ENCODE measurements at places on chromosomes 7 and 10.

GRCh38 chr10:80487791-80488538 lies 33.9 kb downstream of the TSPAN14 start:
- no peak for DNase-seq

GRCh38 chr7:142542105-142542504 lies 207.2 kb upstream of the PRSS1 start:
- DNase-seq, result no peak

DNA sequence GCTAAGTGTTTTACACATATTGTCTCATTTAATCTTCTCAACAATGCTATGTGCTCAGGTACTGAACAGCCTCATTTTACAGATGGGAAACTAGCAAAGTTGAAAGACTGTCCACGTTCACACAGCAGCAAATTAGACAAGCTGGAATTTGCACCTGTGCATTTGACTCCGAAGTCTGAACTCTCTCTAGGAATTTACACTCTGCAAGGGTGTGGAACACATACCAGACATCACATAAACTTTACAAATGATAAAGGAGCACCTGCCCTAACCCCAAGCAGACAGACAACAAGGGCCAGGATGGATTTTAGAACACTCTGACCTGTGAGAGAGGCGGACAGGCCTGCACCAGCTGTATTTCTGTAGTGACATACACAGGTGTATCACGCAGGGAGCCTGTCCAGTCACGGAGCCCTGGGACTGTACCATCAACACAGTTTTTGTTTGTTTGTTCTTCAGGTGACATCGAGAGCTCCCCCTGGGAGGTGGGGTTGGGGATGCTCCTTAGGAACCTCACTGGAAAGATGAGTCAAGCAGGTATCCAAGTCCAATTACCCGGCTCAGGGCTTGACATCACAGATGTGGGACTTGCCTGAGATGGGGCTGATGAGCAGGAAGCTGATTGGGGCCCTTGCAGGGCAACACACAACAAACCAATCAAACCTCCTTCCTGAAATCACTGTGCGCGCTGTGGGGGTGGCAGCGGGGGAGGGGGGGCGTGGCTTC lies 31.0 kb downstream of the MKI67 start:
- no peak for DNase-seq

- DNase-seq, result no peak
Observed at GRCh38 chr7:45203936-45204445, 46.4 kb downstream of the RAMP3 start.

- no peak for DNase-seq
Observed at GRCh38 chr10:78066012-78066411, 32.3 kb downstream of the RPS24 start.

DNA sequence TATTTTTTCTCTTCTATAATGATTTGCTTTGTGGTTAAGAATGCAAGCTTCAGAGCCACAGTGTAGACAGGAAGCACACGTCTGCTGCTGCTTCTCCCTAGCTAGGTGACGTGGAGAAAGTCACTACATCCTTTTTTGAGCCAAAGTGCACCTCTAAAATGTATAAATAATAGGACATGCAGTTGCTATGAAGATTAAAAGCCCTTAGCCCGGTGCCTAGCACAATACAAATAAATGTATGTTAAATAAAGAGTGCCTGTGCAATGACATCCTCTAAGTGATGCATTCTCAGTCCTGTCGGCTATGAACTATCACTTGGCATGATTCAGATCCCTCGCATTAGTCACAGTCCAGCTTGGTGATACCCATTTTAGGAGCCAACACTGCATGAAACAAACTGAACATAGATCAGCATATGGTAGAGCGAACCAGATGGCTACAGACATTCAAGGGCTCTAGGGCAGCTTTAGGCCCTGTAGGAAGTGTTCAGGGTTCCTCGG lies 4.8 kb upstream of the TRDMT1 start:
- no peak for DNase-seq

GRCh38 chr10:16049050-16049449 lies 188.7 kb upstream of the MINDY3 start:
- no peak for DNase-seq

DNA sequence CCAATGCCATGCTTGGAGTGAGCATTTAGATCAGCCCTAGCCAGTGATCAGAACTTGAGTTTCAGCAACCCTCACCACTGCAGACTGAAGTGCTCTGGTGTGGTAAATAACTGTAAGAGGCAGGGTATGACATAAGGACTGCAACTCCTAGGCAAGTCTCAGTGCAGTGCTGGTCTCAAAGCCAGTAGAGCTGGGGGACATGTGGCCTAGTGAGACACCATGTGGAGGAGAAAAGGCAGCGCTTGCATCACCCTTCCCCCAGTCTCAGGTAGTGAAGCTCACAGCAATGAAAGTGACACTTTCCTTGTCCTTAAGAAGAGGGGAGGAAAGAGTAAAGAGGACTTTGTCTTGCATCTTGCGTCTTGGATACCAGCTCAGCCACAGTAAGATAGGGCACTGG lies 386.8 kb upstream of the POT1 start:
- DNase-seq, result no peak

DNA sequence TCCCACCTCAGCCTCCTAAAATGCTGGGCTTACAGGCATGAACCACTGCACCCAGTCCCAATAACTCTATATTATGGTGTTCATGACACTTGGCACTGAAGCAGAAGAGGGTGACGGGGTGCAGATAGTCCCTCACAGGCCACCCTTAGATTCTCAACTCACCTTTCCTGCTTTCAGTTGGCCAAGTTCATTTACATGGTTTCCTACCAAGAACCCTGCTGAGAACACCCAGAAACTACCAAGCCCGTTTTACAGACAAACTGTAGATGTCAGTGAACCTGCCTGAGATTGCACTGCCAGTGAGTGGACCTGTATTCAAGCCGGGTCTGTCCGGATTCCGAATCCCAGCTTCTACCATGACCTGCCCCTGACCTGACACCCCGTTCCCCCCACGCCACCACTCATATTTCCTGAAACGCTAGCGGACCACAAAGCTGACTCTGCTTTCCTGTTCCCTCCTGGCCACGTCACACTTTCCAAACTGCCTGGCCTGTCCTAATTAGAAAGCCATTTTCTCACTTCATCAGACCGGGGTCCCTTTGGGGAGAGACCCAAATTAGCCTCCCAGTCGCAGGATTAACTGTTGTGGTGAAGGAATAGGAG lies 17.3 kb downstream of the GRID2IP start:
- no peak for DNase-seq

DNA sequence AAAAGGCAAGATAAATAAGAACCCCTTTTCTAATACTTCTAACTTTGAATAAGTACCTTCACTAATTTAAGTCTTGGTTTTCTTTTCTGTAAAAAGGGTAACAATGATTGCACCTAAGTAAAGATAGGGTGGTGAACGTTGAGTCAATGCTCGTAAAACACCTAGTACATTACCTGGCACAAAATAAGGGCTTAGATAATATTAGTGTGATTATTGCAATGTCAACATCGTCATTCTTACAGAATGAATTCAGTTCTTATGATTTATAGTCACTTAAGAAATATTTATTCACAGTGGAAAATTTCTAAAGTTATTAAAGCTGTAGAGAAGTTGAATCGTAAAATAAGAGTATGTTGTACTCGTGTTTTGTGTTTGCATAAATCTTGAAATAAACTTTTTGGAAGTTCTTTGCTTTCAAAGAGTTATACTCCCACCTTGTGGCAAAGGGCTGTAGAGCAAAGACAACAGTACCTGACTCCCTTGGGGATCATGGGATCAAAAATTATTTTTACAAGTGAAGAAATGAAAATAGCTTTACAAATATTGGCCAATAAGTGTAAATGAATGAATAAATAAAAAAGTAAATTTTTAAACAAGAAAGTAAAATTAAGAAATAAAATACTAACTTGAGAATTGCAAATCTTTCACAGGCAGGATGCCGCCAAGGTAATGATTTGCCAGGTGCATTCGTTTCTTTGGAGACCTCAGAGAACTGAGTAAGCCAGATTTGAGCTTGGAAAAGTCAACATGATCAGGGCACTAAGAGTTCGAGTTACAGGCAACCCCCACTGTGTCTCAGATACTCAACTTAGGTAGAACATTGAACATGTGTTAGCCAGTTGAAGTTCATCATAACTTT lies 285.8 kb upstream of the CACNA2D1 start:
- no peak for DNase-seq

DNA sequence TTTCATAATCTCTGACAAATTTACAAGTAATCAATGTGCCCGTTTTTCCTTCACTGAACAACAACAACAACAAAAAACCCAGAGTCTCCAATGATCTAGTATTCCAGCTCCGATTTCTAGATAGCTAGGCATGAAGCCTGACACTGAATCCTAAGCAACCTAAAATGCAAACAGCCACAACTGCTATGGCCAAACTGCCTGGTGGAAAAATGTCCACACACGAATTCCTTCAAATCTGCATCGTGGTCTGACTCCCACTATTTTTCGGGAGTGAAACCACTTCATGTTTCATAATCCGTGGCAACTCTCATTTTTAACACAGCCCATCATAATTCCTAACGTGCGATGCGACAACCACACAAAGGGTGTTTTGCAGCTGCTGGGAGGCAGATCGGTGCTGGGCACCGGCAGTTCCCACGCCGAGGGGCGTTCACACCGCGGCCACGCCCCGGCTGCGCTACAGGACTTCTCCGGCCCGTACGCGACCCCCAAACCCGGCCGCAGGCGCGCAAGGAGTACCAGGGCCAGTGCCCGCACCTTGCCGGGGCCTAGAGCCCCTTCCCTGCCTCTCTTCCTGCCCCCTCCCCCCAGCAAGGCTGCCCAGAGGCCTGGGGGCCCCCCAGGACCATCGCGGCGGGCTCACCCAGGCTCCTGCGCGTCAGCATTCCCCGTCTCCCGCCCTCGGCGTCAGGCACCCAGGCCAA lies 814 bp downstream of the RUFY2 start:
- no peak for DNase-seq

DNA sequence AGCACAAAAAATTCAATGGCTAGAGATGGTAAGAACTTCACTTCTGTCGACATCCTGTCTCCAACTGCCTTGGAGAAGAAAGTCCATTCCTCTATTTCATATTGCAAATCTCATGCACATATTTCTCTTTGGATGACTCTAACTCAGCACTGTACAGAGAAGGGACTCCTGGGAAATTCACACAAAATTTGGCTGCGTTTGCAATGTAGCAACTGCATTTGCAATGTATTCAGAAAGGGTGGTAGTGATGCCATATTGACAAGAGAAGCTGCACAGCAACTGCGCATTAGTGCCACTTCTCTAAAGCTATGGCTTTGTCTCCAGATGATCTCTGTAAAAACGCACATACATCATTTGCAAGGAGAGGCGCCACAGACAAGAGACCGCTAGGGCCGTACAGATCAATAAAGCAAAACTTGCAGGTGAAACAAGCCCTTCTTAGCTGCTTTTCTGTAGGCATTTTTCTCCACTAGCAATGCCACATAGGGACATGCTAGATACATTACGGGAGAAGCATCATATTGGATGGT lies 389.5 kb downstream of the TCERG1L start:
- no peak for DNase-seq

DNA sequence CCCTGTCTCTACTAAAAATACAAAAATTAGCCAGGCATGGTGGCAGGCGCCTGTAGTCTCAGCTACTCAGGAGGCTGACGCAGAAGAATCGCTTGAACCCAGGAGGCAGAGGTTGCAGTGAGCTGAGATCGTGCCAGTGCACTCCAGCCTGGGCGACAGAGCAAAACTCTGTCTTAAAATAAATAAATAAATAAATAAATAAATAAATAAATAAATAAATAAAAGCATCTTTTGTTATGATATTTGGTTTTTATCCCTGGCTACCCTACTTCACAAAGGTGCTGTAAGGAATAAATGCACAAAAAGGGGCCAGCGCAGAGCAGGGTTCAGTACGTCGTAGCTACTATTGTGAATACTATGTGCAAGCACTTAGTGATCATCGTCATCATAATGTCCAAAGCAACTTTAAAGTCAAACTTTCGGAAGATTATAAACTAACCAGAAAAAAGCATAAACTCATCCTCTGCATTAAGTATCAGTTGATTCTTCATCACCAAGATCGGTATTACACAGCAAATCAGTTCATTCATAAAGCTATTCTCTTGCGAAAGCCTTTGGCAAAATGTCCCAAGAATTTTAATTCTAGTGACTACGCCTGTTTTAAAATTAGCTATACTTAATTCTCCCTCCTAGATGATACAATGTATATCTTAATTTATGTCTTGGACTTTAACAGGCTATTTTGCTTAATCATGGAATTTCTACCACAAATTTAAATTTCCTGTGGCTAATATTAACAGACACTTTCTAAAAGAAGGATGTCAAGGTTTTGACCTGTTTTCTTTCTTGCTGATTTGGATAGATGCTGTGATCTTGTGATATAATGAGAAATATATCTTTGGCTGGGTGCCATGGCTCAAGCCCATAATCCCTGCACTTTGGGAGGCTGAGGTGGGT lies 7.6 kb upstream of the NFE2L3 start:
- no peak for DNase-seq

GRCh38 chr10:32332299-32332750 lies 14.6 kb downstream of the EPC1 start:
- DNase-seq, result no peak

DNA sequence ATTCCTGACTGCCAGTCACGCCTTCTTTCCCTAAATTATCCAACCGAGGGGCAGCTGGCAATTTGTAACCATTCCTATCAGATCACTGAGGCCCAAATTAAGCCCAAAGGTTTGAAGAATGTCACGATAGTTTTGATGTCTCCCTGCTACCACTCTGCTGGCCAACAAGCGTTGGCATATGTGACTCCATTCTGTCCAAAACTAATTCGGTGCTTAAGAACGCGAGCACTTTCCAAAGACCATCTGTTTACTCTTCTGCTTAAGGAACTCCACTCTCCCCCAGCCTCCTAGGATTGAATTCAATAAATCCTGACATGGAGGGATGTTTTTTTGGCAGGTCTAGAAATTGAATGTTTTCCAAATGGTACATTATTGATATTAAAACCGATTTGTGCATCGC lies 131.5 kb upstream of the CTBP2 start:
- no peak for DNase-seq

GRCh38 chr10:13946209-13946460 lies 359.4 kb downstream of the PRPF18 start:
- no peak for DNase-seq

GRCh38 chr7:6502886-6503285 lies 48.4 kb downstream of the GRID2IP start:
- no peak for DNase-seq

GRCh38 chr10:43961523-43962345 lies 313.1 kb upstream of the ZNF32 start:
- DNase-seq, result no peak

GRCh38 chr7:42014625-42015618 lies 222.1 kb downstream of the GLI3 start:
- no peak for DNase-seq

DNA sequence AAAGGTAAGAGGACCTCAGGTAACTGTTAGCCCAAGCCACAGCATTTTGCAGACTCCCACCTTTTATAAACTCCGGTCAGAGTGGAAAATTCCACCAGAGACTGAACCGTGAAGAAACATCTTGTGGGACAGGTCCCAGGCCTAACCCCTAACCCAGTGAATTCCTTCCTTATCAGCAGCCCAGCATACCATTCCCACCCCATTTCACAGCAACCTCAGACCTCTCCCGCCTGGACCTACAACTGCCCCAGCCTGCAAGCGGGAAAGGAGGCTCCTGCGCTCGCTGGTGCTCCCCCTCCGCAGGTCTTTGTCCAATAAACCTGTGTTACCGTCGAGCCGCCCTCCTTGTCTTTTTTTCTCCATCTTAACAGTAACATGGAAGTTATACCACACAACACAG lies 736.6 kb downstream of the MAGI2 start:
- DNase-seq, result no peak

GRCh38 chr7:100358027-100358856 lies at the start of gene PILRB:
TSS of gene PILRB (plus strand) at chr7:100358117. CDS start at chr7:100358303, 186 bp downstream.
- DNase-seq, result no peak

GRCh38 chr10:75788394-75789205 lies 357.2 kb downstream of the LRMDA start:
- no peak for DNase-seq

GRCh38 chr10:80196270-80196949 lies 8.9 kb downstream of the ANXA11 start:
- no peak for DNase-seq

Measured in esophagus squamous epithelium (tissue), 5 donors.